HepG2 (cell line): ENCODE measurements at places on chromosomes 2 and 18. TPM values are rescaled to one million over a fixed set of nuclear protein-coding genes. Genes with fewer than 3 reads are reported as not detected.

The BCL2L11 gene
- total RNA-seq: 9.7 and 9.9 TPM in 2 replicates

The TTN gene
- total RNA-seq: under 0.01 TPM in 2 replicates

The NDC80 gene
- 33.0 and 47.0 TPM in 2 replicates for total RNA-seq

The KCNG2 gene
- total RNA-seq: not detected in 2 replicates

The ALKAL2 gene
- total RNA-seq: 0.22 TPM in 1 of 2 replicates, not detected in the other

DNA sequence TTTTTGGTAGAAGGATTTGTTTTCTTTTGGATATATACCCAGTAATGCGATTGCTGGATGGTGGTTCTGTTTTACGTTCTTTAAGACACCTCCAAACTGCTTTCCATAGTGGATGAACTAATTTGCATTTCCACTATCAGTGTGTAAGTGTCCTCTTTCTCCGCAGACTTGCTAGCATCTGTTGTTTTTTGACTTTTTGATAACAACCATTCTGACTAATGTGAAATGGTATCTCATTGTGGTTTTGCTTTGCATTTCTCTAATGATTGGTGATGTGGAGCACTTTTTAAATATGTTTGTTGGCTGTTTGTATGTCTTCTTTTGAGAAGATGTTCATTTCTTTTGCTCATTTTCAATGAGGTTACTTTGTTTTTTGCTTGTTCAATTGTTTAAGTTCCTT is 260.9 kb upstream of the CWC22 start:
- H3K4me3 ChIP-seq: no peak overlapping the region
- no peaks in the 10 kb centered on the region for H3K4me1 ChIP-seq
- no peaks in the 10 kb centered on the region for H3K27me3 ChIP-seq
- no peaks in the 10 kb centered on the region for H3K36me3 ChIP-seq
- DNase-seq: no peak
- no peak overlapping the region for H3K27ac ChIP-seq

DNA sequence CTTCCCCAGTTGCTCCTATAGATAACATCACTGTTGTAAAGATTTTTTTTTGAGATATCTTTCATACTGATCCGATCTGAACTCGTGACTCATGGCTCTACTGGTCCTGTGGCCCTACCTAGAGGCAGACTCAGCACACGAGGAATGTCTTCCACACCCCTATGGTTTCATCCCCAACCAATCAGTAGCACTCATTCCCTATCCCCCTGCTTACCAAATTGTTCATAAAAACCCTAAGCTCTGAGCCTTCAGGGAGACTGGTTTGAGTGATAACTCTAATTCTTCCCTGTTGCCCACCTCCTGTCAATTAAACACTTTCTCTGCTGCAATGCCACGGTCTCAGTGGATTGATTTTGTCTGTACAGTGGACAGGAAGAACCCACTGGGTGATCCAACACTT is 4.2 kb upstream of the SAP130 start:
- H3K36me3 ChIP-seq: no peaks in the 10 kb centered on the region
- no peak overlapping the region for H3K27ac ChIP-seq
- no peak for DNase-seq
- no peaks in the 10 kb centered on the region for H3K27me3 ChIP-seq
- H3K4me3 ChIP-seq: no peak overlapping the region
- peaks cover 9% of the 10 kb centered on the region for H3K4me1 ChIP-seq

DNA sequence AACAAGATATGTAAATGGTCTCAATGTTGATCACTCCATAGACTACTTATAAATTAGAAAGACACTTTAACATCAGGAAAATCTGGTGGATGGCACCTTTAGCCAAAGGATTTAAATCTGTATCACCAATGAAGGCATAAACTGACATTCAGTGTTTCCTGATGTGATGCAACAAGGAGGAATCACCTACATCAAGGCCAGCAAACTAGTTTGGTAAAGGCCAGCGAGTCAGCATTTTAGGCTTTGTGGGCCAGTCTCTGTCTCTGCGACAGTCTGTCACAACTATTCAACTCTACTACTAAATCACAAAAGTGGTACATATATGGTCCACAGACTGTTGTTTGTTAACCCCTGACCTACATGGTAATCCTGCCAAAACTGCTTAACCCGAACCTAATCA is 33.3 kb downstream of the C2orf76 start:
- no peak overlapping the region for H3K4me3 ChIP-seq
- H3K4me1 ChIP-seq: no peaks in the 10 kb centered on the region
- H3K27ac ChIP-seq: no peak overlapping the region
- DNase-seq: no peak
- no peaks in the 10 kb centered on the region for H3K36me3 ChIP-seq
- H3K27me3 ChIP-seq: no peaks in the 10 kb centered on the region

DNA sequence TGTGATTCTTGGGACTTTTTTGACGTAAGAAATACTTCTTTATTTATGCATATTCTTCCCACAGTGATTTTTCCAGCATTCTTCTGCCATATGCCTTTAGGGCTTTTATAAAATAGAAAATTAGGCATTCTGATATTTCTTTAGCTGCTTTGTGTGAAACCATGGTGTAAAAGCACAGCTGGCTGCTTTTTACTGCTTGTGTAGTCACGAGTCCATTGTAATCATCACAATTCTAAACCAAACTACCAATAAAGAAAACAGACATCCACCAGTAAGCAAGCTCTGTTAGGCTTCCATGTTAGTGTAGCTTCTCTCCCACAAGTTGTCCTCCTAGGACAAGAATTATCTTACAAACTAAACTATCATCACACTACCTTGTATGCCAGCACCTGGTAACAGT is 62.6 kb downstream of the EIF5B start:
- peaks cover 27% of the 10 kb centered on the region for H3K36me3 ChIP-seq
- H3K27me3 ChIP-seq: no peaks in the 10 kb centered on the region
- no peak for DNase-seq
- H3K4me3 ChIP-seq: no peak overlapping the region
- H3K27ac ChIP-seq: no peak overlapping the region

DNA sequence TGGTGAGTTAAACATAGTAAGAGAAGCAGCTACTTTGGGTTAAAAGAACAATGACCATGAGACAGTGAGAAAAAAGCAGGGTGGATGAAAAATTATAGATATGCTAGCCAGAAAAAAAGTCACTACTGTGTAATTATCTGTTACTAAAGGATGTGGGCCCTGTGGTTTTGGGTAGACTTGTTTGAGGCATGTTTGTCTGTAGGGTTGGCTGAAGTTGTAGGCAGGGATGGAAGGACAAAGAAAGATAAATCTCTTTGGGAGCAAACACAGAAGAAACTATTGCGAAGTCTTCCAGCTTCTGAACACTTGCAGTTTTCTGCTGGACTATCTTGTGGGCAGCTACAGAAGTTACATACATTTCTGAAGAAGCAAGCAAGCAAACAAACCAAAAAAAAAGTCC is 28.2 kb downstream of the RND3 start:
- no peaks in the 10 kb centered on the region for H3K4me1 ChIP-seq
- no peaks in the 10 kb centered on the region for H3K27me3 ChIP-seq
- H3K4me3 ChIP-seq: no peak overlapping the region
- H3K27ac ChIP-seq: no peak overlapping the region

DNA sequence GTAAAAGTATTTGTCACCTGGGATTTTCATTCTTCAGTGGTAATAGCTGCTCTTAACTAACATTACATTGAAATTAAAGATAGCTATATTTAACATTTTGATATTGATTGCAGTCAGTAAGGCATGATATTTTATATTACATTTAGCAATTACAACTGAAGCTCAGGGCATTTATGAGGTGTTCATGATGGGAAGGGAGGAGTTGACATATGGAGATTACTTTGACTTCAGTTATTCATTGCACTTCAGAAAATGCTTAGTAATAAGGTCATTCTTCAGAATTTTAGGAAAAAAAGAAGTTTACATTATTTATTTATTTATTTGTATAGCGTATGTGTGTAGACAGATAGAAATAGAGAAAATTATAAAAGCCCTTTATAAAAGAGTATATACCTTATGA is 352.0 kb downstream of the GALNT13 start:
- DNase-seq: no peak
- no peaks in the 10 kb centered on the region for H3K4me1 ChIP-seq
- no peaks in the 10 kb centered on the region for H3K27me3 ChIP-seq

DNA sequence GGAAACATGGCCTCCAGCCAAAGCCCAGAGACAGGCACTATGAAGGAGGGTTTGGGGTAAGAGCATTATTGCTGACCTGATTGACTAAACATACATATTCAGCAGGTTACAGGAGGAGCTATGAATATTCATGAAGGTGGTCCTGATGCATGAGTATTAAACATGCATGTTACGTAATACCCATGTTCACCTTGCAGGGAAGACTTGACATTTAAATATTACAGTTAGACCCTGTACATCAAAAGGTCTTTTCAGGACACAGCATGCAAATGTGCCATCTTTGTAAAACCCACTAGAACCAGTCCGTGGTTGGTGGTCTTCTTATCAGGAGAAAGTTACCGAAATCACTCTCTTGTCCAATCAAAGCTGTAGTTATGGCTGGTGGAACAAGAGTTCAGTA is 59.9 kb downstream of the XRCC5 start:
- H3K4me1 ChIP-seq: peaks cover 2% of the 10 kb centered on the region; the same call in 1 of the 2 replicates
- H3K4me3 ChIP-seq: no peak overlapping the region
- no peak overlapping the region for H3K27ac ChIP-seq
- H3K27me3 ChIP-seq: no peaks in the 10 kb centered on the region
- H3K36me3 ChIP-seq: peaks cover 89% of the 10 kb centered on the region
- no peak for DNase-seq

- no peaks in the 10 kb centered on the region for H3K27me3 ChIP-seq
- no peaks in the 10 kb centered on the region for H3K36me3 ChIP-seq
- H3K27ac ChIP-seq: no peak overlapping the region
- no peaks in the 10 kb centered on the region for H3K4me1 ChIP-seq
- DNase-seq: no peak
- H3K4me3 ChIP-seq: no peak overlapping the region
Observed at GRCh38 chr2:216920143-216920876, 60.4 kb upstream of the TNP1 start.

GRCh38 chr2:174788291-174788929 is 24.1 kb upstream of the CHRNA1 start:
- H3K4me1 ChIP-seq: no peaks in the 10 kb centered on the region
- H3K4me3 ChIP-seq: no peak overlapping the region
- no peaks in the 10 kb centered on the region for H3K36me3 ChIP-seq
